ENCODE measurements at places on chromosomes 5 and 9. TPM values are rescaled to one million over a fixed set of nuclear protein-coding genes. Genes with fewer than 3 reads are reported as not detected.

GRCh38 chr9:133738640-133739225 is 581 bp upstream of the SARDH start:
- DNase-seq: no peak

DNA sequence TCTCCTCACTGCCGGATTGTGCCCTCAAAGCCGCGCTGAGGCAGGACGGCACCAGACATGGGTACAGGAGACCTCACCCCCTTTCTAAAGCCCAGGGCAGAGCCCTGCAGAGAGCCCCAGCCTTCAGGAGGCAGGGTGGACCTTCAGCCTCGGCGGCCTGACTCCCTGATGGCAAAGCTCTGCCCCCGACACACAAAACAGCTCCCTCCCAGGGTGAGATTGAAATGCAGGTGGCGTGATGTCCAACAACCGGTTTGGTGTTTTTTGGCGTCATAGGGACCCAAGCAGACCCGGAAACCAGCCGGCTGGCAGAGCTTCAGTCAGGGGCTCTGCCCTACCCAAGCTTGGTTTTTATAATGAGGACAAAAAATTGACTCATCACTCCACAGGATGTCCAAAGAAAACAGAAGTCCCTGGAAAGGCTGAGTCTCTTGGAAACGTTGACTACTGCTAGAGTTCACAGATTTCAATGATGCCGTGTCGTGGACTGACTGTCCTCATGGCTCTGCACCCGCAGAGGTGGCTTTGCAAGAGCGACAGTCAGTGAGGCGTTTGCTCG is 275.2 kb upstream of the IRX1 start:
- DNase-seq: no peak

DNA sequence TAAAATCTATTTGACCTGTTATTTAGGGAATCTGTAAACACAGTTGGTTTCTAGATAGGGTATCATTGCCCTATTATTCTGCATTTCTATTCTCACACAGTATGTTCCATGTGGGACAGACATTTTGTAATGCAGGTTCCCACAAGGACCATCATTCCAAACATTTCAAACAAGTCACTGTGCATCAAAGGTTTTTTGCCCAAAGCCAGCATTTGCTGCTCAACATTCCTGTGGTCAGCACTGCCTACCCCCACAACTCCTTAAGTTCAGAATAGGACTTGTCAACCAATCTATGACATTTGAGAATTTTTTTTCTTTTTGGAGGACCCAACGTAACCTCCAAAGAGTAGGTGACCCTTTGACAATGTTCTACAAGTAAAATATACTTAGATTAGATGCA is 95.7 kb downstream of the LPAR1 start:
- no peak for DNase-seq

- no peak for DNase-seq
These were observed 159.4 kb upstream of the NR3C1 start for GRCh38 chr5:143562935-143563334.

DNA sequence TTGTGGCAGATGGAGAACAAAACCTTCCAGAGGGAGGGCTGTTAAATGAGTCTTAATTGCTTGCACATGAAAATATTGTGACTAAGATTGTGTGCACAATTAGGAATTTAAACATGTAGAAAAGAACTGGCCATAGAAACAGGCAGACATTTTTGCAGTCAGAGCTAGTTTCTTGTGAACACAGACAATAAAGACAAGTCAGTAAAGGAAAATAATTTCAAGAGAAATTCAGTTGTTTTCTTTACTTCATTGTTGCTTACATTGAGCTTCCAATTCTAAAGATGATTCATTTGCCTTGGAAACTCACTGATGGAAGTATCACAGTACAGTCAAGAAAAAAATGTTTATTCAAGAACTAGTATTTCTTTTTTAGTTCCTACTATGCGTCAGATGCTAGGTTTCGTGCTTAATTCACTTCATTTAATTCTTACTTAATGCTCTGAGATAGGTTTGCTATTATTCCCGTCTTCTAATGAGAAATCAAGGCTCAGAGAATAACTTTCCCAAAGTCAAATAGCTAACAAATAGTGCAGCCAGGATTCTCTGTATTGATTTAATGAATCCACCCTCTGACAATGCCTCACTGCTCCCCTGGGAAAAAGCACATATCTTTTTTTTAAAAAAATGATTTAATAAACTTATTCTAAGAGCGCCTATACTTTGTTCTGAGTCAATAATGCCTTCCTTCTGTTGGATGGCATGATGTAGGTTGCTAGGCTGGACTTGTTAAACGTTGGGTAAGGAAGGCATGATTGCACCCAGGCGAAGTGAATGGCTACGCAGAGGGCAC is 581.4 kb downstream of the RAB3C start:
- no peak for DNase-seq

DNA sequence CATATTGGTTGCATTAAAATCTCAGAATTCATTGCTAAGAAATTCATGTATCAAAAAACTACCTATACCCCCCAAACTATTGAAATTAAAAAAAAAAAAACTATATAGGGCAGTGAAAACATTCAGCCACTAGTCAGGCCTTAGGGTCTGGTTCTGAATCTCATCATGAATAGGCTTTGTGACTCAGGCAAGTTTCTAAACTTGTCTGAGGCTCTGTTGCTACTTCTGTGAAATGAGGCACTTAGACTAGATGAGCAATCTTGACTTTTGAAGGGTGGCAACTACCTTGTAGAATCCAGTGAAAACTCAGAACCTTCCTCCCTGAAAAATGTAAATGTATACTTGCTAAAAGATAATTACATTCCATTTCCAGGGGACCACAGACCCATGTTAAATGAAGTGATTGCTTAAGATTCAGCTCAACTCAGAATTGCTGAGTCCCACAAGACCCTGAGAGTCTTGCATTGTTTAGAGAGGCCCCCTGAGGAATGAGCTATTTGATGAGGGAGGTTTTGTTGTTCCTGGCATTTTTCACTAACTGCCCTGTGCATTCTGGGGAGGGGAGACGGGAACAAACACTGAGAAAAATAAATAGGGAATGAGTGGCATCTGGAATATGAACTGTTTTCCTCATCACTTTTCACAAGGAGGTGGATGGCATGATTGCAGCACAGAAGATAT is 29.5 kb downstream of the RAI14 start:
- DNase-seq: no peak

Gene ZNF658
- polyA plus RNA-seq: 3.7 TPM

GRCh38 chr9:30411571-30411970 is 1972.9 kb upstream of the ACO1 start:
- no peak for DNase-seq

DNA sequence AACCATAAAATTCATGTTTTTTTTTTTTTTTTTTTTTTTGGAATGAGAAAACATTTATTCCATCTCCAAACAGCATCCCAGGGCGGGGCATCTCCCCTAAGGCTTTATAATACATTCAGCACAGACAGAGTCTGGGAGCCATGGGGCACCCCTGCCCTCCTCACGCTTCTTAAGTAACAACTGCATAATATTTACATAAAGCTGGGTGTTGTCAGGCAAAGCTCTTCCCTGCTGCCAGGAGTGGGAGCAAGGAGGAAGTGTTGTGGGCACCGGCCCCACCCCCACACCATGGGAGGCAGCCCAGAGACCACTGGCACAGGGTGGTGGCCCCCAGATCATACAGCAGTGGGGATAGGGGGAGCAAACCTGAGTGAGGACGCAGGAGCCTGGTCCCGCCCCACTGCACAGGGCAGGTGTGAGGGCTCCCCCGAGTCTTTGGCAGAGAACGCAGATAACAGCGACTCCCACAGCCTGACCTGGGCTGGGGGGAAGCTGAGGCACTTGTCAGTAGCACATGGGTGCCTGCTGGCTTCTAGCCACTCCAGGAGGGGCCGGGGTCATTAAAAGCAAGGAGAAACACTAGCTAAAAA is 86.1 kb upstream of the CEP78 start:
- DNase-seq: no peak

GRCh38 chr5:168270476-168270875 is 21.0 kb upstream of the WWC1 start:
- DNase-seq: no peak

DNA sequence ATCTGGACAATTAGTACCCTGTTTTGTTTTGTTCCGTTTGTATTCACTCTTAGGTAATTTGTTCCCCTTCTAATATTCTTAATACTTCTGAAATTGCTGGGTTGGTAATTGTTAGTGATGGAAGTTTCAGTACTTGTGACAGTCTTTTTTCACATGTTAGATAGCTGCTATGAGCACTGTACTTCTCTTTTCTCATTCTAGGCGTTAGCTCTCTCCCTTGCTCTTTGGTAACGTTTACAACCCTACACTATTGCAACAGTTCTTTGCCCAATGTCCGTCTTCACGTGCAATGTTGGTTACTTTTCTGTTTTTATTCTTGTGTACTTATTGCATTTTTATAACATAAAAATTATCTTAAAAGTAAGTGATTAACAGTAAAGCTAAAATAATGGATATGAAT is 1509.0 kb downstream of the MAT2B start:
- DNase-seq: no peak

Gene CCDC187
- polyA plus RNA-seq: not detected

Gene TTF1
- 7.5 TPM for polyA plus RNA-seq

Gene TRIO
- 56.6 TPM for polyA plus RNA-seq

Gene VLDLR
- 7.4 TPM for polyA plus RNA-seq

DNA sequence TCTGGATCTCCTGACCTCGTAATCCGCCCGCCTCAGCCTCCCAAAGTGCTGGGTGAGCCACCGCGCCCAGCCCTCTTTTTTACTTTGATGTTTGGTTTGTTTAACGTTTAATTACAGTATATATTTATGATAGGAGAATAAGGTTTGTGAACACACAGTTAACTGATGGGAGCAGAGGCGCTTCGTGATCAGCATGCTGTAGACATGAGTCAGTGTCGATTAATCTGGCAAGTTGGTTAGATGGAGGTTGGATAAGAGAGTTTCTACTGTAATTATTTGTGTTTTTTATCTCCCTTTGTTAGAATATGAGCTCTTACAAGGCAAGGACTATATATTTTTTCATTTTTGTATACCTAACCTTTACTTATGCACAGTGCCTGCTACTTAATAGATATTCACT is 14.3 kb downstream of the ATG10 start:
- no peak for DNase-seq

- no peak for DNase-seq
These were observed 566 bp upstream of the ALDH7A1 start for GRCh38 chr5:126595486-126596083.

DNA sequence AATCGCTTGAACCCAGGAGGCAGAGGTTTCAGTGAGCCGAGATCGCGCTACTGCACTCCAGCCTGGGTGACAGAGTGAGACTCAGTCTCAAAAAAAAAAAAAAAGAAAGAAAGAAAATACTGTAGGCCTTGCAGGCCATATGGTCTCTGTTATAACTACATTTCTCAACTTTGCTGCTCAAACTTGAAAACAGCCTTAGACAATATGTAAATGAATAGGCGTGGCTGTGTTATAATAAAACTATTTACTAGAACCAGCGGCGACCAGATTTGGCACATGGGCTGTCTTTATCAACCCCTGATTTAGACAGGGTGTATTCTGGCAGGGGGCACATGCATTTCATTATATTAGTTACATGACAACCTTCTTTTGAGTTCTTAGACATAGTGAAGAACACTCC is 130.0 kb downstream of the C9orf152 start:
- no peak for DNase-seq

GRCh38 chr5:73486119-73486899 is 11.9 kb upstream of the BTF3 start:
- DNase-seq: no peak

- no peak for DNase-seq
These were observed 174.4 kb downstream of the SLIT3 start for GRCh38 chr5:169126481-169127021.

GRCh38 chr5:6496207-6496584 is 47.5 kb downstream of the UBE2QL1 start:
- no peak for DNase-seq

DNA sequence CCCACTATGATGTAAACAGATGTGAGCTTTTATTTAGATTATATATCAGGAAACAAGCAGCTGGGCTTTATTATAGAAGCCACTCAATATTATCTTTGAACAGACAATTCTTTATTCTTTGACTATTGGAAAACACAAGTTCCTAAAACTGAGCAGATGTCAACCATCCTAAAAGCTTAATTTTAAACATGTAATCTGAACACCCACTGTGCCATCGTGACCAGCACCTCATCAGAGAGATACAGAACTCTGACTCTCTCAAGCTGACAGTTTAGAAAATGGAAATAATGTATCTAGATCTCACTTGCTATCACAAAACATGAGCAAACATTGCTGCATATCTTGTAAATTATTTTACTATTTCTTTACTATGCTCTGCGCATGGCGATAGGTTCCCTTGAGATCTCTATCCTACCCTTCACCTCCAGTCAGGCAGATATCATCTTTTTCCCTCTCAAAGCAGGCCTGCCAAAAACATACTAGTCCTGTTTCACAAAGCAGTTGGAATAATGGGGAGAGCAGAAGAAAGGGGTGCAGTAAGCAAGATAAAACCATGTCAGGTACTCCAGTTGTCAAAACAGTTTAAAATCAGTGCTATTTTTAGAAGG is 151.0 kb downstream of the KIAA0825 start:
- no peak for DNase-seq

Gene C8G
- polyA plus RNA-seq: 0.72 TPM

DNA sequence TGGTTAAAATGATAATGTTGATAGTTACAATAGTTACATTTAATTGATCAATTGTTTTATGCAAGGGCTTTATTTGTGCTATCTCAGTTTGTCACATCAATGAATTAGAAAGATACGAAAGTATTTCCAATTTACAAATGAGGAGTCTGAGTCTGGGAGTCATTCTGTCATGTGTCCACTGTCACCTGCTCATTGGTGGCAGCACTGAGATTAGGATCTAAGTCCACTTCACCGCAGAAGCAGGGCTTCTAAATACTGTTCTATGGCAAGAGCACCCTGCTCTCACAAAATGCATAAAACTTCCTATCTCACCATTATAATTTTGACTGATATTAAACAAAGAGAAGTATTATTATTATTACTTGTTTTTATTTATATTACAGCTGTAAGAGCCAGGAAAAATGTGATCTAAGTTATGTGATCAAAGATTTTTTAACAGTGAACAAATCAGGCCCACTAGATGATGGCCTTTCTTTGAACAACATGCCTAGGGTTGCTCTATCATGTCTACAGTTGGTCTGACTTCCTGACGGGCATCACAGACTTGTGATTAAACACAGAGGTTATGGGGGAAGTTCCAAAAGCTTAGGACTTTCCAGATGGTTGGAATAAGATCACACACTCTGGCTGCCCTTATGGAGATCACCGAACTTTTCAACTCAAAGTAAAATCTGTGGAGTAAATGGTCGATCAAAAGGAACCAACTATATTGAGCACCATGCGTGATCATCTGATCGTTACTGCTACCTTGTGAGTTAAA is 15.1 kb downstream of the TLR4 start:
- DNase-seq: no peak

Gene ADAMTS12
- polyA plus RNA-seq: 0.49 TPM

Gene TAL2
- 0.30 TPM for polyA plus RNA-seq

DNA sequence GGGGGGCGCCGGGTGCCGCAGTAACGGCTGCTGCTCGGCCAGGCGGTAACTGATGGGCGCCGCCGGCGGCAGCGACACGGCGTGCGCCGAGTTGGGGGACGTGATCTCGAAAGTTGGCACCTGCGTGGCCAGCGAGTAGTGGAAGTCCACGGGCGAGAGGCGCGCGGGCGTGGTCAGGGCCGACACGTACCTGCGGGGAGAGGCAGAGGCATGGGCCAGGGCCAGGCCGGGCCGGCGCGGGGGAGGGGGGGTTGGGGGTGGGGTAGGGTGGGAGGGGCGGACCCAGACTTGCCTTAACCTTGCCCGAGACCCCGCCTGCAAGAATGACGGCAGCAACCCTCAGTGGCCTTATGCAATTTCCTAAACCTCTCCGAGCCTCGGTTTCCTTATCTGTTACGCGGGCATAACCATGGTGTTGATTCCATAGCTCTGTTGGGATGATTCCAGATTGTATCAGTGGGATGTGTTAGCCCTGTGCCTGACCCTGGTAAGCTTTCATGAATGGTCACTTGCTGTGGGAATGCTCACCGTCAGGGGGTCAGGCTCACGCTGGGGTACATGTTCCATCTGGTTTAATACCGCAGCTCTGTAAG is 53.0 kb downstream of the PSD2 start:
- DNase-seq: no peak
